Neural crest cell (in vitro differentiated cells): ENCODE measurements at places on chromosomes 1 and 21. TPM values are rescaled to one million over a fixed set of nuclear protein-coding genes. Genes with fewer than 3 reads are reported as not detected.

The LCE6A gene
- total RNA-seq, result not detected in 2 replicates

The CFHR4 gene
- not detected in 2 replicates for total RNA-seq

The COL8A2 gene
- 0.09 TPM in 2 replicates for total RNA-seq

The CNTN2 gene
- 24.9 and 26.3 TPM in 2 replicates for total RNA-seq

The TIMM17A gene
- 59.6 and 63.9 TPM in 2 replicates for total RNA-seq

The OLFM3 gene
- 0.23 and 0.25 TPM in 2 replicates for total RNA-seq

The TAL1 gene
- total RNA-seq, result 0.11 and 0.21 TPM in 2 replicates

The LEFTY1 gene
- 0.65 TPM in 1 of 2 replicates, not detected in the other for total RNA-seq

The CAPN8 gene
- total RNA-seq, result not detected in 2 replicates

The PCAT6 gene
- 4.5 and 5.7 TPM in 2 replicates for total RNA-seq

The ADCY10 gene
- 0.66 TPM in 1 of 2 replicates, not detected in the other for total RNA-seq

The S100A5 gene
- total RNA-seq, result not detected in 2 replicates

The SLC2A5 gene
- total RNA-seq, result not detected in 2 replicates

The LORICRIN gene
- not detected in 2 replicates for total RNA-seq

The C1orf226 gene
- total RNA-seq, result 9.3 and 9.8 TPM in 2 replicates

The PADI6 gene
- total RNA-seq, result not detected in 2 replicates

The HMGN2 gene
- total RNA-seq, result 1,041 and 1,051 TPM in 2 replicates

The LAD1 gene
- not detected in 2 replicates for total RNA-seq

The EPS8L3 gene
- not detected in 2 replicates for total RNA-seq

The RASSF5 gene
- 1.2 and 1.4 TPM in 2 replicates for total RNA-seq

The FCRLA gene
- total RNA-seq, result not detected in 2 replicates

The RAVER2 gene
- 27.5 and 27.8 TPM in 2 replicates for total RNA-seq

The TRAF5 gene
- 12.1 and 12.6 TPM in 2 replicates for total RNA-seq

The TAF5L gene
- 29.4 and 29.7 TPM in 2 replicates for total RNA-seq

The SLAMF6 gene
- not detected in 2 replicates for total RNA-seq

The LCE1F gene
- not detected in 2 replicates for total RNA-seq

The TMCC2 gene
- 14.9 and 16.1 TPM in 2 replicates for total RNA-seq

The LRP8 gene
- total RNA-seq, result 49.7 and 59.5 TPM in 2 replicates

The TSTD1 gene
- total RNA-seq, result 6.7 and 7.2 TPM in 2 replicates

The LRRC38 gene
- not detected in 2 replicates for total RNA-seq

The TFF2 gene
- total RNA-seq, result not detected in 2 replicates

The PROX1 gene
- 14.3 and 17.5 TPM in 2 replicates for total RNA-seq

The LHX8 gene
- total RNA-seq, result not detected in 2 replicates

The SPATA45 gene
- 0.68 and 1.3 TPM in 2 replicates for total RNA-seq

The CRP gene
- total RNA-seq, result not detected in 2 replicates

The PDC gene
- total RNA-seq, result not detected in 2 replicates

The FOXJ3 gene
- 40.2 and 42.7 TPM in 2 replicates for total RNA-seq

The PSMD4 gene
- total RNA-seq, result 209 and 214 TPM in 2 replicates

The DDI2 gene
- 33.0 and 33.2 TPM in 2 replicates for total RNA-seq

The KISS1 gene
- not detected in 2 replicates for total RNA-seq

The RGS21 gene
- total RNA-seq, result not detected in 2 replicates

The KIAA1614 gene
- 2.1 and 3.2 TPM in 2 replicates for total RNA-seq

The CCDC27 gene
- total RNA-seq, result not detected in 2 replicates

The RIMS3 gene
- 22.4 and 22.9 TPM in 2 replicates for total RNA-seq

The CCDC181 gene
- total RNA-seq, result 7.5 TPM in 2 replicates

The RSPH1 gene
- total RNA-seq, result 0.65 and 1.0 TPM in 2 replicates

The SLC2A1 gene
- total RNA-seq, result 254 and 265 TPM in 2 replicates
